Activated CD4-positive, alpha-beta T cell treated with anti-CD3 and anti-CD28 coated beads for 48 hours (primary cell): ENCODE measurements at places on chromosomes 16 and 17.

- no peak for DNase-seq
Measured at GRCh38 chr17:20097330-20097729, 88.2 kb downstream of the SPECC1 start.

- no peak for DNase-seq
Measured at GRCh38 chr16:3645504-3646347, 8.8 kb upstream of the DNASE1 start.

GRCh38 chr17:40265337-40265736 lies 22.3 kb upstream of the CDC6 start:
- no peak for DNase-seq

GRCh38 chr16:78461496-78462287 lies 362.2 kb downstream of the WWOX start:
- DNase-seq = no peak

- no peak for DNase-seq
Measured at GRCh38 chr17:62381561-62381960, 1.2 kb downstream of the EFCAB3 start.

GRCh38 chr17:83052241-83052564 lies 27.2 kb upstream of the METRNL start:
- no peak for DNase-seq

GRCh38 chr16:86261379-86261778 lies 248.9 kb upstream of the FOXF1 start:
- DNase-seq = no peak

- DNase-seq = no peak
Measured at GRCh38 chr17:14593956-14594355, 293.1 kb downstream of the HS3ST3B1 start.

GRCh38 chr16:50598256-50598894 lies 50.2 kb downstream of the NKD1 start:
- no peak for DNase-seq

DNA sequence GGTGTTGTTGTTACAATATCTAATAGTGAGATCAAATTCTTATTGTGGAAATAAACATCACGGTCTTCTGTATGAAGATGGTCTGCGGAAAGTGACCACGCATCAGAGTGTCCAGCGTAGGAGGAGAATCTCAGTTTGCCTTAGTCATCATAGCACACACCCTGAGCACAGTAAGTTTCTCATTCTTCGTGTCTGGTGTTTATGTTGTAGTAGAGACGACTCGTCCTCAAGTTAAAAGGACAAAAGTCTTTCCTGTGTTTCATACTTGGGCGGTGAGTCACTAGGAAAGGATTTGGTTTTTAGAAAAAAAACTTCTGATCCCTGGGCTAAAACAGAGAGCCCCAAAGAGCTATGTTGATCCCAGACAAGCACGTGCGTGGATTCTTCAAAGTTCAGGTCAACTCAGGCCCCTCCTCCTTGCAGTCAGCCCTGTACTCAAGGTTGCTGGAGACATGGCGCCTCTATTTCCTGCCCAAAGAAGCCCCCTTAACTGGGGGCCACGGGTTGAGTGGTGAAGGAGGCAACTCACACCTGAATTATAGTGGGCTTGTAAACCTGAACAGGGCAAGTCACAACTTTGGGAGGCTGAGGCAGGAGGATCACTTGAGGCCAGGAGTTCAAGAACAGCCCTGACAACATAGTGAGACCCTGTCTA lies 170.4 kb downstream of the ZFHX3 start:
- DNase-seq = no peak

DNA sequence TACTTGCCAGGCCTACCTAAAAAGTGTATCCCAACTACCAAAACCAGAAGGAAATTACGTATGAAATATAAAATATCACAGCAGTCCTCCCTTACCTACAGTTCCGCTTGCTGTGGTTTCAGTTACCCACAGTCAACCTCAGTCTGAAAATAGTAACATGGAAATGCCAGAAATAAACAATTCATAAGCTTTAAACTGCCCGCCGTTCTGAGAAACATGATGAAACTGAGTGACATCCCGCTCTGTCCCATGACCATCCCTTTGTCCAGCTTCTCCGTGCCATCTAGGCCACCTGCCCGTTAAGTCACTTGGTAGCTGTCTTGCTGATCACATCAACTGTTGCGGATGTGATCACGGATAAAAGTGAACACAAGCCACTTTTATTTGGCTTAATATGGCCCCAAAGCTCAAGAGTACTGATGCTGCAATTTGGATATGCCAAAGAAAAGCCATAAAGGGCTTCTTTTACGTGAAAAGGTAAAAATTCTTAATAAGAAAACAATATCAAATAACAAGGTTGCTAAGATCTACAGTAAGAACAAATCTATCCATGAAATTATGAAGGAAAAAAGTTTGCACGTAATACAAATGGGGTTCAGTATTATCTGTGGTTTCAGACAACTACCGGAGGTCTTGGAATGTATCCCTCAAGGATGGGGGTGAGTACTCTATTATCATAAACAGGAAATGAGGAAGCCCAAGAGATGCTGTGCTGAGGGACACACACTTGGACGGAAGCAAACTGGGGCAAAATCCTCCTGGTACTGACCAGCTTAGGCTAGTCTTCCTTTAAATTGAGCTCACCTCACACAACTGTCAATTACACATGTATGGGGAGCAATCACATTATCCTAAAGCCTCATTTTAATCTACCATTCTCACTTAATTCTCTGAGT lies 8.2 kb downstream of the USP22 start:
- DNase-seq = no peak

DNA sequence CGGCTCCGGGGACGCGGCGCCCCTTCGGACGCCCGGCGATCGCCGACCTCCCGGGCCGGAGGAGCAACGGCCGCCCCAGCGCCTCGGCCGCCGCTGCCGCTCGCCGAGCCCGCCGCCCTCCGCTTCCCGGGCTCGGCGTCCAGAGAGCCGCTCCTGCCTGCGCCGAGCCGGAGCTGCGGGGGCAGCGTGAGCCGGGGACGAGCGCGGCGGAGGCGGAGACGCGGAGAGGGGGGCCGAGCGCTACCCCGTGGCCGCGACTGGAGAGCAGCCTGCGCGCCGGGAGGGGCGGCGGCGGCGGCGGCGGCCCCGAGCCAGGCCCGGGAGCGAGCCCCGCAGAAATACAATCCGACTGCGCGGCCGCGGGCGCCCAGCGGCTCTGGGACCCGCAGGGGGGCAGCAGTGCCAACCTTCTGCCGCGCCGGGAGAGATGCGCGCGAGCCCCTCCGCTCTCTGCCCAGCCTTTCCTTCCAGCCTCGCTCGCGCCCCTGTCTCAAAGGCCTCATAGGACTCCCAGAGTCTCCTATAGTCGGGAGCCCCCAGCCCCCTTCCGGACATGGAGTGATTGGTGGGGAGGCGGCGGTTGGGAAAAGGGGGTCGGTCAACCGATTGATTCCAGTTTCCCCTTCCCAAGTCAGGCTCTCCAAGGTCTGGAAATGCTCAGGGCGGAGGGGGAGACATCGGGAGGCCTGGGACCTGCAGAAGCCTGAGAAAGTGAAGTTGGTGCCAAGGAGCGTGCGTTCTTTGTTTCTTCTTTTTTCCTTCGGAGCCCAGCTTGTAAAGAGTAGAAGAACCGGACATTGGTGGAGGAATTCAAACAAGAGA lies 1.0 kb upstream of the SDK2 start:
- DNase-seq = peak; percentile 45

DNA sequence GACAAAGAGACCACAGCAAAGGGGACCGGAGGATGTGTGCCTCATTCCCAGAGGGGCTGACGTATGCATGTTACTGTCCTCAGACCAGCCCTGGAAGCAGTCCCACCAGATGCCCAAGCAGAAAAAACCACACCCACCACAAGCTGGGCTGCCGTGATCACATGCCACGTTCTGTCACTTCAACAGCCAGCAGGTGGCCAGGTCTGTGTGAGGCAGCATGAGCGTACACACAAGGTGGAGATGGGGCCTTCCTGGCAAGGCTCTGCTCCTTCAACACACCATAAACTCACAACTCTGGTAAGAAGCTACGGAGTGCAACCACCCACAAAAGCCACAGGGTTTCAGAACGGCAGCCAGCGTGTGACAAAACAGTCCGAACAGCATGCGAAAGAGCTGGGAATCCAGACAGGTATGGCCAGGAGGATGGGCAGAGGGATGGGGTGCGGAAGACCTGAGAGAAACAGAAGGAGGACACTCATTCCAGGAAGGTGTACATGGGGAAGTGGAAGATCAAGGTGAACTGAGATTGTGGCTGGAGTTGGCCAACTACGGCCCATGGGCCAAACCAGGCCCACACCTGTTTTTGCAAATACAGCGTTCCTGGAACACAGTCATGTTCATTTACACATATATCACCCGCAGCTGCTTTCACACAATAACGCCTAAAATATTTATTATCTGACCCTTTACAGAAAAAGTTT lies 27.9 kb downstream of the MBTPS1 start:
- peak; percentile 77 for DNase-seq

GRCh38 chr17:2343421-2343820 lies 6.1 kb downstream of the SGSM2 start:
- peak; percentile 63 for DNase-seq

DNA sequence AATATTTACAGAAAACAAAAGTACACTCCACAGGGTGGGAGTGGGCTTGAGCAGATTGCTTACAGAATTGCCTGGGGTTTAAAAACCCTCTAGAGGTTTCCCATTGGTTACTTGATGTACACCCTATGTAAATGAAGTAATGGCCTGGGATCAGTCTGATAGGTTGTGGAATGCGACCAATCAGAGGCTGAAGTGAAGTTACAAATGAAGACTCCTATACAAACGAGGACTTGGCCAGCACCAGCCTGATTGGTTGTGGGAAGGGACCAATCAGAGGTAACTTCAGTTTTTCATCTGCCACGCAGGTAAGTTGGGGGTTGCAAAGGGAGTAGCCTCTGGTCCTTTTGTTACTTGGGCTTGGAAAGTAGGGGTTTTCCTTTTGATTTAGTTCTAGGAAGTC lies 8.8 kb downstream of the EEF2K start:
- no peak for DNase-seq

DNA sequence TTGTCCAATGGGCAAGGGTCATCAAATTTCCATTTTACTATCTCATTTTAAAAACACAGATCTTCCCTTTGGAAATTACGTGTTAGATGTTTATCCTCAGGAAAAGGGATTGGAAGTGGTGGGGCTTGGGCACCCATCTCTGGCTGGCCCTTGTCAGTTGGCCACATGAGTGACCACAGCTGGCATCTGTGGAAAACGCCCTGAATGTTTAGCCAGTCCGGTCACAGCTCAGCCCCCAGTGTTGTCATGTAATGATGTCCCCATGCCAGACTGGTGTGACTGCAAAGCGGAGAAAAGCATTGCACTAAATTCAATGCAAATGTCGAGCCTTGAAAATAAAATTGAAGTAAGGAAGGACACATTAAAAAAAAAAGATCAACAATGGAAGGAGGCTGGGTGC lies 53.0 kb downstream of the TMC6 start:
- DNase-seq = no peak

GRCh38 chr17:66714046-66715023 lies 120.6 kb upstream of the CACNG5 start:
- no peak for DNase-seq

DNA sequence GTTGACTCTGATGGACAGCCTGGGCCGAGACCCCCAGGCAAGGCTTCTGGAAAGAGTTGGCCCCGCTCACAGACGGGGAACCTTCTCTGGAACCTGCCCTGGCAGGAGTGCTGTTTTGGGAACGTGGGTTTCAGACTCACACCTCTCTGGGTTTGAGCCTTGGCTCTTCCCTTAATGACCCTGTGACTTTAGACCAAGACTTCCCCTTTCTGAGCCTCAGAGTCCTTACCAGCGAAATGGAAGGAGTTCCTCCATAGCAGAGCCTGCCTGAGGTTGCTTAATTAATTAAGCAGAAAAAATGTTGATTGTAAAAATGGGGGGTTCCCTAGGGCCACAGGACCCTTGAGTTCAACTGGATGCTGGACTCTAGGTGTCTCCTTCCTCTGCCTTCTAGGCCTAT lies 408.2 kb downstream of the SEC14L1 start:
- no peak for DNase-seq

- DNase-seq = no peak
Measured at GRCh38 chr17:30956764-30957374, 14.0 kb upstream of the RNF135 start.

DNA sequence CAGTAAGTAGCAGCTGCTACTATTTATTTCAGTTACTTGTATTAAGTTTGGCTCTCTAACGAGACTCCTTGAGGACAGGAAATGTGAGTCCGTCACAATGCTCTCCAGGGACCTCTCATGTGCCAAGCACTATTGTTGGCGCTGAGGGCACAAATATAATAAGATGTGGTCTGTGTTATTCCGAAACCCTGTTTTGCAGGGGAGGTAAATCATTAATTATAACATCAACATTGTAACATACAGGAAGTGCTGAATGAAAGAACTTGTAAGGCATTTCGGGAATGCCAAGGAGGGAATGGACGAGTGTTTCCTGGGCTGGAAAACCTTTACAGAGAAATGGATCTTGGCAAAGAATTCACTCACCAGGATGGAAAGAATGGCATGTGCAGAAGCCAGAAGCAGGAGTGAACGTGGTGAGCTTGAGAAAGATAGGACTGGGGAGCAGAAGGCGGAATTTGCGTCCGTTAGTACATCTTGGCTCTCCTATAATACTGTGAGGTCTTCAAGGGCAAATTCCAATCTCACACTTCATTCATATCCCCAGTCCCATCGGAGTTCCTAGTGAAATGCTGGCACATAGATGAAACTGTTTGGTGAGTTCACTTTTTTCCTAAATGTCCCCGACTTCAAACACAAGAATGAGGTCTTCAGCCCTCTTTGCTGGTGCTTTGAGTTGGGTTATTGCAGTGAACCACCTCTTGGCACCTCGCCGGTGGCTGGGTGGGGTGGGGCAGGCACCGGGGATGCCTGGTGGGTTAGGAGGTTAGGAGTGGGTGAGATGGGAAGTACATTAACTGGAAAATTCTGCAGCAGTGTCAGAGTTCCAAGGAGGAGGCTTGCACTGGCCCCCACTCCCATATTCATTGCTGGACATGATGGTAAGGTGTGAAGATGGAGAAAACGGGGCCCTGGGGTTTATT lies 11.5 kb downstream of the TAC4 start:
- DNase-seq = no peak

GRCh38 chr16:86219655-86220445 lies 290.5 kb upstream of the FOXF1 start:
- no peak for DNase-seq

- no peak for DNase-seq
Measured at GRCh38 chr17:28147017-28147416, 104.5 kb downstream of the NLK start.
